Peyer's patch (tissue), 4 donors: ENCODE measurements at places on chromosomes 7 and 10. TPM values are rescaled to one million over a fixed set of nuclear protein-coding genes. Genes with fewer than 3 reads are reported as not detected.

DNA sequence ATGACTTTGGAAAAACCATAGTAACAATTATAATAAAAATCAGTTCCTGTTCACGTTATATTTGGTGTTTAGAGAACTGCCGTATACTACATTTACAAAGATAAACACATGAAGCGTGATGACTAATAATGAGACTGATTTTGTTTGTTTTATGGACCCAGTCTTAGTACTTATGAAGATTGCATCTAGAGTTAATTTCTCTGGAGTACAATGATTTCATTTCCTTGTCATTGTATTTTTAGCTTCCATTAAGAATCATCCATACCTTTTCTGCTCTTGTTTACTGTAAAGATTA lies 2.9 kb downstream of the RBM20 start:
- no peak for DNase-seq

GRCh38 chr7:80536426-80536825 lies 24.6 kb upstream of the GNAT3 start:
- DNase-seq: no peak

- DNase-seq: no peak
Observed at GRCh38 chr7:44395067-44395466, 69.7 kb upstream of the CAMK2B start.

Gene AKR1C2
- 63.9 TPM for total RNA-seq

Gene AGBL3
- 0.38 TPM for total RNA-seq

Gene HOXA3
- total RNA-seq: 21.2 TPM

Gene SP8
- total RNA-seq: not detected

Gene GFRA1
- 1.8 TPM for total RNA-seq

Gene GATA3
- not detected for total RNA-seq
